ENCODE measurements at places on chromosomes 2 and 18. TPM values are rescaled to one million over a fixed set of nuclear protein-coding genes. Genes with fewer than 3 reads are reported as not detected.

LYG1 gene
- 0.29 TPM for total RNA-seq

SATB2 gene
- 0.19 TPM for total RNA-seq

REG3A gene
- total RNA-seq, result not detected

CYP1B1 gene
- 4.3 TPM for total RNA-seq

ACADL gene
- total RNA-seq, result not detected

APOB gene
- not detected for total RNA-seq

BARD1 gene
- 26.3 TPM for total RNA-seq

FARP2 gene
- 25.1 TPM for total RNA-seq

TP53I3 gene
- total RNA-seq, result 0.94 TPM

CD207 gene
- total RNA-seq, result not detected

MRPS9 gene
- total RNA-seq, result 38.2 TPM

LAMA3 gene
- total RNA-seq, result not detected

CAVIN2 gene
- total RNA-seq, result not detected

BCL11A gene
- total RNA-seq, result not detected

SLC5A7 gene
- not detected for total RNA-seq

STPG4 gene
- total RNA-seq, result not detected

KIAA2012 gene
- total RNA-seq, result not detected

OSR1 gene
- not detected for total RNA-seq

CNDP1 gene
- total RNA-seq, result not detected

CFAP53 gene
- 0.26 TPM for total RNA-seq

GPR148 gene
- total RNA-seq, result not detected

ABHD1 gene
- 0.29 TPM for total RNA-seq

HS1BP3 gene
- 10.1 TPM for total RNA-seq

VSNL1 gene
- total RNA-seq, result not detected

MLPH gene
- total RNA-seq, result not detected

CCDC68 gene
- total RNA-seq, result not detected

C2orf69 gene
- total RNA-seq, result 18.9 TPM

TRIM43 gene
- total RNA-seq, result not detected

KCNIP3 gene
- not detected for total RNA-seq

ACMSD gene
- total RNA-seq, result not detected

DES gene
- not detected for total RNA-seq

STK39 gene
- total RNA-seq, result 53.8 TPM

SCYGR2 gene
- not detected for total RNA-seq

PTPN18 gene
- total RNA-seq, result 44.9 TPM

HOXD1 gene
- total RNA-seq, result not detected

TSPYL6 gene
- not detected for total RNA-seq

WNT10A gene
- 5.0 TPM for total RNA-seq

XDH gene
- not detected for total RNA-seq

DTYMK gene
- total RNA-seq, result 85.9 TPM

LRP1B gene
- not detected for total RNA-seq

MRO gene
- not detected for total RNA-seq

DQX1 gene
- 0.33 TPM for total RNA-seq

C1D gene
- 23.1 TPM for total RNA-seq

HSBP1L1 gene
- 8.5 TPM for total RNA-seq

MARCHF4 gene
- not detected for total RNA-seq

SPDYA gene
- total RNA-seq, result 1.1 TPM

AQP12A gene
- total RNA-seq, result not detected

Data from activated CD4-positive, alpha-beta memory T cell treated with anti-CD3 and anti-CD28 coated beads for 36 hours (primary cell).